Transverse colon (tissue), 4 donors: ENCODE measurements at places on chromosomes 11 and 22. TPM values are rescaled to one million over a fixed set of nuclear protein-coding genes. Genes with fewer than 3 reads are reported as not detected.

The OR8I2 gene
- total RNA-seq, result not detected

The ANO1 gene
- 7.9 TPM for total RNA-seq

The PHLDA2 gene
- 16.2 TPM for total RNA-seq

GRCh38 chr22:39490135-39490798 is 11.8 kb upstream of the MIEF1 start:
- peak; percentile 71 for DNase-seq
- H3K27ac ChIP-seq, result no peak overlapping the region
- no peaks in the 10 kb centered on the region for H3K36me3 ChIP-seq
- peaks cover 5% of the 10 kb centered on the region for H3K4me1 ChIP-seq
- no peak overlapping the region for H3K4me3 ChIP-seq

DNA sequence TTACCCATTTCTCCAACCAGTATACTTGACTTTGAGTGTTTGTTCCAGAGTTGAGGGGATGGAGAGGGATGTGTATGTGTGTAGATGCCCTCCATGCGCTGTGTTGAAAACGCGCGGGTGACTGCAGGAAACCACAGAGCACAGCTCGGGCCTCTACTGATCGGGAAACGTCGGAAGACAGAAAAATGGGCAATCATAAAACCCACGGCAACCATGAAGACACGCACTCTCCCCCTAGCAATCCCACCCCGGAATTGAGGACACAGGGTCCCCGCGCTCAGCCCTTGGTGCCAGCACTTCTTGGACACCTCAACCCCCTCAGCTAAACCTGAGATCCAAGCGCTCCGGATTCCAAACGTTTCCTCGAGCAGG is 251 bp upstream of the UQCC3 start:
- H3K36me3 ChIP-seq, result no peaks in the 10 kb centered on the region
- peak overlapping the region; percentile 93 for H3K27ac ChIP-seq
- no peaks in the 10 kb centered on the region for H3K27me3 ChIP-seq
- peaks cover 60% of the 10 kb centered on the region for H3K4me1 ChIP-seq
- H3K4me3 ChIP-seq, result peak overlapping the region; percentile 55
- no peak for DNase-seq
